ENCODE measurements at places on chromosomes 16 and 17.

DNA sequence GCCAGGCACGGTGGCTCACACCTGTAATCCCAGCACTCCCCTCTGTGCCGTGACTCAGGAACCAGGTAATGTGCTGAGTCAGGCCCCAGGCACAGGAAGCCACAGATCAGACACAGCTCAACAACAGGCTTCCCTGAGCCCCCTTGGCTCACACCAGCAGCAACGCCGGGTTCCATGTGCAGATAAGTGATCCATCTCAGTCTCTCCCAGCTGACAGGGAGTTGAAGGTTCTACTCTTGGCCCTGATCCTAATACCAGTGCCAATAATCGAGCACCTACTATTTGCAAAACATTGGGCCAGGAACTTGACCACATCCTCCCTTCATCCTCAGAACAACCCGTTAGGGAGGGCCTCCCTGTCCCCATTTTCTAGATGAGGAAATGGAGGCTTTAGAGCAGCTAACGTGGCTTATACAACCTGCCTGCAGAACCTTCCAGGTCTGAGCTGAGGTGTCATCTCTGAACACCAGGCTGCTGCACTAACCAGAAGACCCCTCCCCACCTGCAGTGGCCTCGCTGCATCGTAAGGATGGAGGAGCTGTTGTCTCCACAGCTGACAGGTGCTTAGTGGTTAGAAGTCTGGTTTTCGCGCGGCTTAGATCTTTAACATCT, 64.8 kb upstream of the AMZ2 start:
- DNase-seq, result no peak

- DNase-seq, result no peak
Measured at GRCh38 chr17:66541461-66542128, 239.2 kb downstream of the PRKCA start.

GRCh38 chr17:5065227-5065744, 13.0 kb upstream of the ZFP3 start:
- DNase-seq, result no peak

DNA sequence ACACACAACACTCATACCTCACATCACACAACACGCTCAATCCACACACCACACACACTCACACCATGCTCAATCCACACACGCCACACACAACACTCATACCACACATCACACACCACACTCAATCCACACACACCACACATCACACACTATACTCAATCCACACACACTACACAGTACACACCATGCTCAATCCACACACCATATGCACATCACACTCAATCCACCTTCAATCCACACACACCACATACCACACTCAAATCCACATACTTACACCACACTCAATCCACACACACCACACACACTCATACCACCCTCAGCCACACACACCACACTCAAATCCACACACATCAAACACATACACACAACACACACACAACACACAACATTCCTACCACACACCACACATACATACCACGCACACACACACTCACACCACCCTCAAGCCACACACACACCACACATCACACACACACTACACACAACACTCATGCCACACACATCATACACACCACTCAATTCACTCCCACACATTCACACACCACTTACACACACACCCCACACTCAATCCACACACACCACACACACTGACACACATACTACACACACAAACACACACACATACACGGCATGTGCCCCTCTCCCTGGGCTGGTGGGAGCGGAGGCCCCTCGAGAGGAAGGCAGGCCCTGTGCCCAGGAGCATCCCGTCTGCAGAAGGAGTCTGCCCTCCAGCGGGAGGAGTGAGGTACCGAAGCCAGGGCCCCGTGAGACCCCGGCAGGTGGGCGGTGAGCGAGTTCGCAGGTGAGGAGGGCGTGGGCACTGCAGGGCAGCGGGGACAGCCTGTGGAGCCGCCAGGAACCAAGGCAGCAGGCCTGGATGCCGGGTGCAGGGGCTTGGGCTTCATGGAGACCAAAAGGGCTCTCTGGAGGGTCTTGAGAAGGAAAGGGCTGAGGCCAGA, 33.1 kb upstream of the RPTOR start:
- peak; percentile 31 for DNase-seq

- no peak for DNase-seq
Measured at GRCh38 chr17:32240750-32241149, 24.9 kb upstream of the RHBDL3 start.

DNA sequence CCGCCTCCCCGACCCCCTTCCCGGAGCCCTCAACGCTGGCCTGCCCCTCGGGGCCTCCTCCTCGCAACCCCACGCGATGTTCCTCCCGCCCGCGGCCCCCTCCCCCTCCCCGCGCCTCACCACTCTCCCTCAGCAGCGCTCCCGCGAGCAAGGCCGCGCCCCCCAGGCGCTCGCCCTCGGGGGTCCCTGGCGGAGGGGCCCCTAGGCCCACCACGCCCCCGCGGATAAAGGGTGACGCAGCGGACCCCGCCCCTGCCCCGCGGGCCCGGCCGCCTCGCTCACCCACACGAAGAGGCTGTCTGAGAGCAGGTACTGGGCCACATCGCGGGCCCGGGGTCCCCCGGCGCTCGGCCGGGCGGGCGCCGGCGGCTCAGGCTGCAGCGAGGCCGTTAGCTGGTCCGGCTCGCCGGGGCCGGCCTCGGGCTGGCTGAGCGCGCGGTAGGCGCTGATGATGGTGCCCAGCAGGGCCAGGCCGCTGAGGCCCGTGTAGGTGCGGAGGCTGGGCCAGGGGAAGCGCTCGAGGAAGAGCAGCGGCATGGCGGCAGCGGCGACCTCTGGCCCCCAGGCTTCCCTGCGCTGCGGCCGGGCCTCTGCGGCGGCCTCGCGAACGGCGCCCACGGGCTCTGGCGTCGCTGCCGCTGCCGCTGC, 430 bp downstream of the AMFR start:
- no peak for DNase-seq

GRCh38 chr16:23174622-23175021, 7.9 kb upstream of the SCNN1G start:
- DNase-seq, result no peak

DNA sequence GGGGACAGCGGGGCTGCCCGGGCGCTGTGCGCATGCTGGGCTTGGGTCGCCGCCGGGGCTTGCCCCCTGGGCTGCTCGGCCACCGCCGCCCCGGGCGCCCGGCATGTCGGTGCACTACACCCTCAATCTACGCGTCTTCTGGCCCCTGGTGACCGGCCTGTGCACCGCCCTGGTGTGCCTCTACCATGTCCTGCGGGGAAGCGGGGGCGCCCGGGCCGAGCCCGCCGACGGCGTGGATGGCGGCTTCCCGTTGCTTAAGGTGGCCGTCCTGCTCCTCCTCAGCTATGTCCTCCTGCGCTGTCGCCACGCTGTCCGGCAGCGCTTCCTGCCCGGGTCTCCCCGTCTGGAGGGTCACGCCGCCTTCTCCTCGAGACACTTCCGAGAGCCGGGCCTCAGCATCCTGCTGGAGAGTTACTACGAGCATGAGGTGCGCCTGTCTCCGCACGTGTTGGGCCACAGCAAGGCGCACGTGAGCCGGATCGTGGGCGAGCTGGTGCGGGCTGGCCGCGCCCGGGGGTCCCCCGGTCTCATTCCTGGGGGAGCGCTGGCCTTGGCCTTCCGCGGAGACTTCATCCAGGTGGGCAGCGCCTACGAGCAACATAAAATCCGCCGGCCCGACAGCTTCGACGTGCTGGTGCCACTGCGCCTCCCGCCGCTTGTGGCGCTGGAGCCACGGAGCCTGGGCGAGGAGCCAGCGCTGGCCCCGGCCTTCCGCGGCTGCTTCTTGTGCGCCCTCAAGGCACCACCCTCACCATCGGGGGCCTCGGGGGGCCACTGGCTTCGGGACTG, 789 bp downstream of the ITPRIPL2 start:
- no peak for DNase-seq

GRCh38 chr17:76538281-76538931, 897 bp upstream of the CYGB start:
- DNase-seq, result no peak

DNA sequence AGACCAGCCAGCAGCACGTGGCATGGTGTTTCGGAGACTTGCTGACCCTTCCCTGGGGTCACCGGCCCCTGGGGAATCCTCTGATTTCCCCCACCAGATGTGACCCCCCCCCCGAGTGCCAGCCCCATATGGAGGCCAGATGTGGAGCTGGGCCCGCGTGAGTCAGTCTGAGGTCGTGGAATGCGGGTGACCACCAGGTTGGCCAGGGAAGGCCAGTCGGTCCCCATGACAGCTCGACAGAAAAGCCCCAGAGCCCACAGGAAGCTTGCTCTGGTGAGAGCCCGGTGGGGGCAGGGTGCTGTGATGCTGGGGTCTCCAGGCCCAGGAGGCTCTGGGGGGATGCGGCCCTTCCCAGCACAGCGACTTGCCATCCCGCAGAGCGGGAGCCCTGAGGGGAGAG, 209.0 kb downstream of the NTN1 start:
- DNase-seq, result no peak

DNA sequence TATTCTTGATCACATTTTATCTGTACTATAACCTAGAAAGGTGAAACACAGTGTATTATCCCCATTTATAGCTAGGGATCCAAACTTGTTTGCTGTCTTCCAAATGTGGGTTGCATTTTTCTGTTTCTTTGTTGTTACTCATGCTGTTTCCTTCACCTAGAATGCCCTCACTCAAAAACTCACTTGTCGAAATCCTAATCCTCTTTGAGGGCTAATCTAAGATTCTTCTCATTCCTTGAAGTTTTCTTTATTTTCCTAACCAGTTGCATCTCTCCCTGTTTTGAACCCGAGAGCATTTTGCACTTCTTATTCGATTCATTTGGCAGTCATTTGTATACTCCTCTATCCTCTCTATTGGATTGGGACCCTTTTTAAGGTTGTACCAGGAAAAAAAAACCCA, 9.6 kb downstream of the CALCOCO2 start:
- no peak for DNase-seq

- DNase-seq, result no peak
Measured at GRCh38 chr16:71758293-71758760, 33.8 kb upstream of the PHLPP2 start.

- no peak for DNase-seq
Measured at GRCh38 chr17:32174889-32175288, 32.6 kb downstream of the RHOT1 start.

DNA sequence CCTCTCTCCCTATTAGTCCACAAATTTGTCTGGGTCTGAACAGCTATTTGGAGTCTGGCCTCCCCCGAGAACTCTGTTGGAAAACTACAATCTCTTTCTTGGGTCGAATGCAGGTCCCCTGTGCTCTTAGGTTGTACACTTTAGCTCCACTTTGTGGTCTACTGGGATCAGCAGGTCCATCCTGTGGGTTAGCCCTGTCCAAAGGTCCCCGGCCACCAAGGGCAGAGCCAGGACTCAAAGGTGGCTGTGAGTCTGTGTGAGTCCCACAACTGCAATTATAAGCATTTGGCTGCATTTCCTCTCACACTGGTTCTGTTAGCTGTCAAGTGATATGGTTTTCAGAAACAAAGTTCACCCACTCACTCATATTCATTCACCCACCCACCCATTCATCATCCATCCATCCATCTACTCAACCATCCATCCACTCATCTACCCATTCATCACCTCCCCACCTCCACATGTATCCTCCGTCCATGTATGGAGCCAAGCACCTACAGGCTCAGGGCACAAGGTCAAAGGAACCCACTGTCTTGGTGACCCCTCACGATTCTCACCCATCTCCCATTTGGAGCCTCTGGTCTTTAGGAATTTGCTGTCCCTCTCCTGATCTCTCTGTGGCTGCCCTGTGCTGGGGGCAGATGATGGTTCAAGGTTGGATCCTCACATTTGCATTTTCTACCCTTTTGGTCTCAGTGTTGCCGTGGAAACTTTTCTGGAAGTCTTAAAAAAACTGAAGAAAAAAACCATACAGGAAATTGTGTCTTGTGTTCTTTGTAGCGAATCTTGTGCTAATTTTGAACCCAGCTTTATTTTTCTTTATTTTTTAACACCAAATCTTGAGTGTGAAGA, 45.8 kb downstream of the IRF8 start:
- DNase-seq, result no peak

- no peak for DNase-seq
Measured at GRCh38 chr16:75620326-75621169, 2.5 kb downstream of the ADAT1 start.

- DNase-seq, result no peak
Measured at GRCh38 chr16:87674419-87674818, 72.1 kb downstream of the JPH3 start.

- DNase-seq, result no peak
Measured at GRCh38 chr16:48081656-48082055, 74.1 kb downstream of the ABCC12 start.

GRCh38 chr17:77891602-77892001, 66.9 kb upstream of the TNRC6C start:
- DNase-seq, result no peak

DNA sequence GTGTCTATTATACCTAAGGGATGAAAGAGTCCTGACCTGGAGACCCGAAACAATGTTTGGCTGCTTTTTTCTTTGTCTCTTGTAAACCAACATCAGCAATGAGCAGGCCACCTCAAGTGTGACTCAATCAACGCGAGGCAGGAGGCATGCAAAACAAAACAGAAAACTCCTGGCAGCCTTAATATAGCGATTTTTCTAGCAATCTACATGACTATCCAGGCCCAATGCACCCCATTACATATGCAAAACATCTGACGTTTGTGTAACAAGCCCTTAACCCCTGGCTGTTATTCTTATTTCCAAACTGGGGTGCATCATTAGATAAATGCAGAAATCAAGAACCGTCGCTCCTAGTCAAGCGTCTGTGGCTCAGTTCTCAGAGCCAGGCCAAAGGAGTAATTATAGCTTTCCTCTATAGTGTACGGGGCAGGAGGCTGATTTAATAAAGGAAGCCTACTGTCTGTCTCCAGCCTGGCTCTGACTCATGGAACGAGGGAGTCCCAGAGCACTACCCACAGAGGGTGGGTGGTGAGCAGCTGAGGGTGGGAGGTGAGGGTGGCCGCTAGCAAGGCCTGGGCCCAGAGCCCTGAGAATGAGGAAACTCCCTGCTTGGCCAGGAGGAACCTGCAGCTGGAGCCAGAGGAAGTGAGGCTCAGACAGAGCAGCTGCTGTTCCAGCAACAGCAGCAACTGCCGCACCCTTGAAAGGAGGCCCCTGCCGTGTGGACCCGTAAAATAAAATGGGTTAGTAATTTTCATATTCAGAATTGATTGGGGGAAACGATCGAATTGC, 43.9 kb downstream of the CHD9 start:
- peak; percentile 80 for DNase-seq

GRCh38 chr17:74842146-74842598, 17.5 kb downstream of the GRIN2C start:
- DNase-seq, result no peak

GRCh38 chr16:10966129-10966528, 21.8 kb downstream of the CLEC16A start:
- DNase-seq, result no peak

GRCh38 chr16:10083301-10083700, 98.9 kb downstream of the GRIN2A start:
- no peak for DNase-seq

DNA sequence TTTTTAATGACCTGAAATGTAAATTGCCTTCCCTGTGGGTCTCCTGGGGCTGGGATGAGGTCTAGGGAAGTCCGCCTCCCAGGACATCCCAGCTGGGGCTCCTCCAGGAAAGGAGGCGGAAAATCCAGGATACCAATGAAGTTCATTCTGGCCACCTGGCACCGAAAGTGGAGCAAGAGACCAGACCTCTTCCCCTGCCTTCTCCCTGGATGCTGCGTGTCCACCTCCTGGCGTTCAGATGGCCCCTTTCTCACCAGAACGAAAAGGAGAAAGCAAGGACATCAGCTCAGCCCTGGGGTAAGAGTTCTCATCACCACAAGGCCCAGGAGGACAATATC, 20.4 kb downstream of the RBFOX3 start:
- DNase-seq, result no peak

- no peak for DNase-seq
Measured at GRCh38 chr17:79691931-79692330, 38.8 kb upstream of the ENPP7 start.

Measured in SHP77 (cell line).